ENCODE measurements at places on chromosomes 6 and 20. TPM values are rescaled to one million over a fixed set of nuclear protein-coding genes. Genes with fewer than 3 reads are reported as not detected.

SOX18 gene
- total RNA-seq, result under 0.01 TPM

HDGFL1 gene
- not detected for total RNA-seq

MEI4 gene
- total RNA-seq, result not detected

LY86 gene
- not detected for total RNA-seq

RIPPLY2 gene
- total RNA-seq, result not detected

CCN6 gene
- total RNA-seq, result 6.8 TPM

SMPD2 gene
- 14.8 TPM for total RNA-seq

ACTL10 gene
- total RNA-seq, result 2.2 TPM

SLC17A9 gene
- total RNA-seq, result 5.6 TPM

HLA-DRA gene
- total RNA-seq, result 5.8 TPM

AGER gene
- total RNA-seq, result under 0.01 TPM

BCLAF1 gene
- total RNA-seq, result 124 TPM

EEF1A2 gene
- total RNA-seq, result not detected

All from osteoblast (primary cell).